ENCODE measurements at places on chromosomes 16 and 17.

GRCh38 chr16:89197033-89197632, 3.2 kb downstream of the SLC22A31 start:
- no peak for DNase-seq

DNA sequence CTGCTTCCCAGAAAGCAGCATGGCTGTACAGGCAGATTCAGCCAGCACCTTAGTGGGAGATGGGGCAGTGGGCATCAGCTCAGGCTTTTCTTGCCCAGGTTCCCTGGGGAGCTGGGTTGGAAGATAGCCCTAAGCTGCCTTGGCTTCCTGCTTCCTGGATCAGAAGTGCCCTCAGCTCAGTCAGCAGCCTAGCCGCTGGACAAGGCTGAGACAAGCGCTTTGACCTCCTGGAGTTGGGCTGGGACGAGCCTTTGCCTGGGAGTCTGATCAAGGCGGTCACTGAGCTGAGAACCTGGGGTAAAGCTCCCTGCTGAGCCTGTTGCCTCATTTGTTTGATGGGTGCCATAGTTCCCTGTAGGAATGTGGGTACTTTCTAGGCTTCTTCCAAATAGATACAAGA, 190.0 kb downstream of the RAB11FIP4 start:
- DNase-seq, result no peak

GRCh38 chr16:85017151-85017550, 5.8 kb upstream of the ZDHHC7 start:
- no peak for DNase-seq

DNA sequence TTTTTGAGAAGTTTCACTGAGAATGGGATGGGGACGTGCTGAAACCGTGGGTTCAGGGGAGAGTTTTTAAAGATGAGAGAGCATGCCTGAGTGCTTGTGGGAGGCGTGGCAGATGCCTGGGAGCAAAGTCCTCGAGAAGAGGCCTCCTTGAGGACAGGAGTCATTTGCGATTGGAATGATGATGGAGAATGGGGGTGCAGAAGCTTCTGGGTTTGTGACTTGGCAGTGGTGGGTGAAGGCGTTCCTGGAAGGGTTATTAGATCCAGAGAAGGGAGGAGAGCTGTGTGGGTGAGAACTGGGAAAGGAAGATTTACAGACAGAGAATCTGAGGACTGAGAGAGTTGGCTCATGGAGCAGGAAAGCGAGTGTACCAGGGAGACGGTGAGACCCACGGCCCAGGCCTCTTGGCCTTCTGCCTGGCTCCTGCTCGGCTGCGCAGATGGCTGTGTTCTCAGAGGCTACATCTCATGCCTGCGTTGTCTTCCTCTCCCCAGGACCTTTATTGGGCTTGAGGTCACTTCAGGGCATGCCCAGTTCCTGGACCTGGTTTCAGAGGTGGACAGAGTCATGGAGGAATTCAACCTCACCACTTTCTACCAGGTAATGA, 8.6 kb upstream of the MMP15 start:
- no peak for DNase-seq

GRCh38 chr17:58595194-58595792, 80.9 kb upstream of the MTMR4 start:
- no peak for DNase-seq

GRCh38 chr16:89431158-89431584, 59.2 kb downstream of the ANKRD11 start:
- DNase-seq, result no peak

DNA sequence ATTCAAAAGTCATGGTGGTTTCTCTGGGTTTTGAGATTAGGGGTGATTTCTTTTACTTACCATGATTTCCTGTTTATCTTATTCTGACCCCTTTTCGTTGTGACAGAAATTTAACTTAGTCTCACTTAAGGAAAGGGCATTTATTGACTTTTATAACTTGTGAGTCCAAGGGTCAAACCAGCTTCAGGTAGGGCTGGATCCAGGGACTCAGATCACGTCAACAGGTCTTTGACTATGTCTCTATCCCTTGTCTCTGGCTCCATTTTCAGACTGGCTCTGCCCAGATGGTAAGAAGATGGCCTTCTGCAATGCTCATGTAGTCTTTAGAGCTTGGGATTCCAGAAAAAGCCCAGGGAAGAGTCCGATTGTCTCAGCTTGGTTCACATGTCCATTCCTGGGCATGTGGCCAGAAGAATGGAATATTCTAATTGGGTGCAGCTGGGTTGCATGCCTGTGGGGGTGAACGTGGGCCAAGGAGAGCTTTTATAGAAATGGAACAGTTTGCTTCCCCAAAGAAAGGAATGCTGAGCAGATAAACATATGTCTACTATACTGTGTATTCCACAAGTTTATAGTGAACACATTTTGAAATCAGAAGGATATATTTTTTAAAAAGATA, 13.4 kb downstream of the USP43 start:
- no peak for DNase-seq

GRCh38 chr17:17681187-17681743, at the start of gene RAI1:
Gene RAI1 (plus strand): TSS chr17:17681458. CDS start chr17:17792949, 111,491 bp downstream.
- no peak for DNase-seq

DNA sequence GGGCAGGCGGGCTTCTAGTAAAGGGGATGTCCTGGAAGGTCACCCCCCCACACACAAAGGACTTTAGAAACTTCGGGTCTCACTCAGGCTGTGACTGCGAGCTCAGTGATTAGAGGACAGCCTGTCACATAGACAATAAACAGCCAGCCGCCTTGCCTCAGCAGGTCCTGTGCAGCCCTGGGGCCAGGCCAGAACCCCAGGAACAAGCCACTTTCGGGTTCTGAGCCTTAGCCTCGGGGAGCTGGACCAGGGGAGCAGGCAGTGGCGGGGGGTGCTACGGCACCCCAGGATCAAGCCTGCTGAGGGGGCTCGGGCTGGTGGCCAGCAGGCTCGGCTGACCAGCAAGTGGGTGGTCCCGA, 1.1 kb downstream of the GAS7 start:
- no peak for DNase-seq

- DNase-seq, result no peak
These were observed 74.6 kb upstream of the NUDT7 start for GRCh38 chr16:77647726-77648125.

- DNase-seq, result no peak
These were observed 117.6 kb downstream of the USP31 start for GRCh38 chr16:23031508-23032098.

GRCh38 chr16:23148513-23149266, 562 bp downstream of the USP31 start:
- no peak for DNase-seq

DNA sequence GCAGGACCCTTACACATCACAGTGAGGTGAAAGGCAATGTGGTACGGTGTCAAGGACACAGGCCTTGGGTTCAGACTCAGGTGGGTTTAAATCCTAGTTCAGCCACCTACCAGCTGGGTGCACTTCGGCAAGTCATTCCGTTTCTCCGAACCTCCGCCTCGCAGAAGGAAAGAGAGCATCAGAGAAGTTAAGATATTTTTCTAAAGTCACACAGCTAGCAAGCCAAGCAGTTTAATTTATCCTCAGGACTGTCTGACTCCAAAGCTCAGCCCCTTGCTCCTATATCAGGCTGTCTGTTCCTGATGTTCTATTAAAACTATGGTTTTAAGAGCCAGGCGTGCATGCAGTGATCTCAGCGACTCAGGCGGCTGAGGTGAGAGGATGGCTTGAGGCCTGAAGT, 65.1 kb downstream of the GP2 start:
- DNase-seq, result no peak

DNA sequence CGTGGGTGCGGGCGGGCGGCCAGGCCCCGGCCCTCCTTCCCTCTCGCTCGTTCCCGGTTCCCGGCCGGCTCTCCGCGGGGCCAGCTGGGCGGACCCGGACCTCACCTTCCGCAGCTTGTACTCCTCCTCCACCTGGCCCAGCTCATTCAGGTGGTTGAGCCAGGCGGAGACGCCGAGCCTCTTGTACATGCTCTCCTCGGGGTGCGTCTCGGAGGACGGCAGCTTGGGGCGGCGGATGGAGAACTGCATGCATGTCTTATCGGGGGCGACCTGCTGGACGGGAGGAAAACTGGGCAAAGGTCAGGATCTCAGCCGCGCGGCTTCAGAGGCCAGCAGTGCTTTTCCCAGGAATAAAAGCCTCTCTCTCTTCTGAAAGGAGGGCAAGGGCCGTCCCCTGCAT, 85.4 kb downstream of the TBC1D16 start:
- DNase-seq, result no peak

DNA sequence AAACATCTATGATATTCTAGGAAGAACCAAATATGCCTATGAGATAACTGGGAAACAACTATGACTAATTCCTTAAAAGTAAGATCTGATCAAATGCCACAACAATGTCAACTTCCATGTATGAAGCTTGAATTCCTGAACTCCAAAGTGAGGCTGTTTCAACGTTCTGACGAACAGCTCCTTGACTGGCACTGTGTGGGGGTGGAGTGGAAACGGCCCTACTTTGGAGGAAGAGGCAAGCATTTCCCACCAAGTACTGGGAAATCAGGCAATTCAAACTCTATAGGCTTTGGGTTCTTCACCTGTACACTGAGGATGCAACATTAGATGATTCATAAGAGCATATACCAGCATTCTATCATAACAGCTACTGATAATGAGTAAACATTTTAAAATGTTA, 187.2 kb downstream of the CDK5R1 start:
- no peak for DNase-seq

- DNase-seq, result no peak
These were observed 5.9 kb upstream of the SDK2 start for GRCh38 chr17:73650140-73650539.

DNA sequence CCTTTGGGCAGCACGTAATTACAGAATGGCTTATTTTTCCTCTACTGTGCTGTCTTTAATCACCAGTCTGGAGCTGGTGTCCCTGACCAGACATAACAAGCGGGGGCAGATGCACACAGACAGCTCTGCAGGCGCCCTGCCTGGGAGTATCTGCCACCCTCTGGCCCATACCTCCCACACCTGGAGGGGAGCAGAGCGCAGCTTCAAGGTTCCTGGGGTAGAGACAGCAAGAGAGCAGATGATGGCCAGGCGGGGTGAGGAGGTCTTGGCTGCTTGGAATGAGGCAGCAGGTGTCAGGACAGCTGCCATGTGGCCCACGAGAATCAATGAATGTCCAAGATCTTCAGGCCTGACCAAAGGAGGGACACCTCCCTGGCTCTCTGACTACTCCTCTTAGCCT, 23.8 kb downstream of the TMEM94 start:
- DNase-seq, result no peak

GRCh38 chr16:26598998-26599784, 467.5 kb upstream of the C16orf82 start:
- DNase-seq, result no peak

DNA sequence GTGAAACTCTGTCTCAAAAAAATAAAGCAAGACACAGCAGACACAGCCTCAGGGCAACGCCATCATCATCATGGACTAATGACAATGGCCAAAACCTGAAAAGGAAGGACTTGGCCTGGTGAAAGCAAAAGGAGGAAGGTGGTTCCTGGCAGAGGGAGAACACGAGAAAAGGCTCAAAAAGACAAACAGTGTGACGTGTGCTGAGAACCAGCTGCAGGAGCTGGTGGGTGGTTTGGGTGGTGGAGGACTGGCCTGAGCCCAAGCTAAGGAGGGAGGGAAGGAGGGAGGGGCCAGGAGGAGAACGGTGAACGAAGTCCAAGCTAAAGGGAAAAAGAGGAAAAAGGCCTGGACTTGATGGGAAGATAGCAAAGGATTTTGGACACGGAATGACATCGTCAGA, 85.1 kb downstream of the SLC39A11 start:
- DNase-seq, result no peak

GRCh38 chr16:70723740-70724145, 37.9 kb upstream of the MTSS2 start:
- no peak for DNase-seq

DNA sequence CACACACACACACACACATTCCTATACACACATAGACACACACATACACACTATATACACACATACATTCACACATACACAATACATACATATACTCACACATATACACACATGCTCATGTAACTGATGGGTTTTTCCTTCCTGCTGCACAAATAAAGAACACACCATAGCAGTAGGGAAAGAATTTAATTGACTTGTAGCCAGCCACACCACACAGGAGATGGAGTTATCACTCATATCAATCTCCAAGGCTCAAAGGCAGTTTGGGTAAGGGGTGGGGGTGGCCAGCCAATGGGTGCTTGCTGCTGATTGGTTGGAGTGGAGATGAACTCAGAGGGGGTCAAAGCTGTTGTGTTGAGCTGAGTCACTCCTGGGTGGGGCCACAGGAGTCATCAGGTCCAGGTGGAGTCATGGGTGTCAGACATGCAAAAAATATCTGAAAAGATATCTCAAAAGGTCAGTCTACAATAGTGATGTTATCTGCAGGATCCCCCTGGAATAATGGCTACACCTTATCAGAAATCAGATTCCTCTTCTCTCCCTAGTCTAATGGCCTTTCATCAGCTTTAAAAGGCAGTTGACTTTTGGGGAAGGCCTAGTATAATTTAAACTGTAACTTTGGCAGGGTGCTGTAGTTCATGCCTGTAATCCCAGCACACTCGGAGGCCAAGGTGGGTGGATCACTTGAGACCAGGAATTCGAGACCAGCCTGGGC, 46.1 kb downstream of the WSB1 start:
- no peak for DNase-seq

GRCh38 chr16:59880611-59881010, 1146.5 kb upstream of the GOT2 start:
- no peak for DNase-seq

- no peak for DNase-seq
These were observed 419.4 kb downstream of the SOX9 start for GRCh38 chr17:72539981-72540897.

DNA sequence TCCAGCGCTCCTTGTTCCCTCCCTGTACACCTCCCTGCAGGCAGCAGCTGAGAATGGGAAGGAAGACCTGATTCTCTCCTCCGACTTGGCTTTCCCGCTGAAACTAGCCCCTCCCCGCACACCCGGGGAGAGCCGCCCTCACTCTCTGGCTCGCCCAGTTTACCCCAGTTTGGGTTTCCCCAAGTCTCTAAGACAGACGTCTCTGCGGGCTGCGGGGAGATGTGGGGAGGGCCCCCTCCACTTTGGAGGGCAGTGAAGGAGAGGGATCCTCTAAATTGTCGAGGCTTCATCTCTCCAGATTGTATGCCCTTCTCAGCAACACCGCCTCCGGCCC, 797 bp downstream of the GRB7 start:
- no peak for DNase-seq

- no peak for DNase-seq
These were observed 744 bp downstream of the SALL1 start for GRCh38 chr16:51150165-51150887.

GRCh38 chr16:79725051-79725450, 124.5 kb upstream of the MAF start:
- no peak for DNase-seq

DNA sequence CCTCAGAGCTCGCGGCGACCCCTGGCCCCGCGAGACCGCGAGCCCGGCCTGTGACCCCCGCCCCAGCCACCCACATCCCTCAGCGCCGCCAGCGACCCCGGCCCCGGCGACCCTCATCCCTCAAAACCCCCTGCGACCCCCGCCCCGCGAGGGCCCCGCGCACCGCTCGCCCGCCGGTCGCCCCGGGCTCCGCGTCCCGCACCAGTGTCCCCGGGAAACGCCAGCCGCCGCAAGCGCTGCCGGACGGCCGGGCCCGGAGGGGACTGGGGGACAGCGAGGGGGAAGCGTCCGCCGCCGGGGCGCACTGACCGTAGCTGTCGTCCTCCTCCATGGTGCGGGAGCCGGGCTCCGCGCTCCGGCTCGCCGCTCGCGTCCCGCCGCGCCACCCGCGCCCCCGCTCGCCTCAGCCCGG, at the start of gene CYTH1:
CYTH1 (minus strand) TSS at position 381 of the 412 bp plus-strand sequence; CDS start at position 331, 50 bp downstream.
- peak; percentile 2 for DNase-seq

GRCh38 chr16:67409631-67410030, 6.6 kb downstream of the ZDHHC1 start:
- DNase-seq, result no peak

All from HS-27A (cell line).